Femur (tissue), 1 donor: ENCODE measurements at places on chromosomes 2 and 18.

- no peak for DNase-seq
Observed at GRCh38 chr2:132999421-132999820, 329.4 kb upstream of the LYPD1 start.

- peak; percentile 70 for DNase-seq
Observed at GRCh38 chr2:1563943-1564891, 151.0 kb downstream of the TPO start.

DNA sequence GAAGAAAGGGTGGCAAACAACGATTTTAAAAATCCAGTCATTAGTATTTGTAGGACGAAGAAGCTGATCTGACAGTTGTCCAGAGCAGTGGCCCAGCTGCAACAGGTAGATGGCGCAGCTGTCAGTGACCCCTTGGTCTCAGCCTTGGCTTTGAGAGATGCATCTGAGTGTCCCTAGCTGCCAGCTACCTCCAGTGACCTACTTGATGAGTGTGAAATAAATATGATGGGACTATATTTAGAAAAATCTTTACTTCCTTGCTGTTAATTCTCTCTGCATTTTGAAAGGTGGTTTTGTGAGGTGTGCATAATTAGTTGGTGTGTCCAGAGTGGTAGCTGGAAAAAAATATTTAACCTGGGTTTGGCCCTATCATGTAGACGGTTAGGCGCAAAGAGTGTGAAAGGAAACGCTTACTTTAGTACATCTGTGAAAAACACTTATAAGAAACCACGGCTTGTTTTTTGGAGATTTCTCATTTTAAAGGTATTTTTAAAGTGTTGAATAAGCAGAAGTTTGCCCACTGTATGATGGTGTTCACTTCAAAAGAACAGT lies 963 bp downstream of the INPP1 start:
- peak; percentile 63 for DNase-seq

DNA sequence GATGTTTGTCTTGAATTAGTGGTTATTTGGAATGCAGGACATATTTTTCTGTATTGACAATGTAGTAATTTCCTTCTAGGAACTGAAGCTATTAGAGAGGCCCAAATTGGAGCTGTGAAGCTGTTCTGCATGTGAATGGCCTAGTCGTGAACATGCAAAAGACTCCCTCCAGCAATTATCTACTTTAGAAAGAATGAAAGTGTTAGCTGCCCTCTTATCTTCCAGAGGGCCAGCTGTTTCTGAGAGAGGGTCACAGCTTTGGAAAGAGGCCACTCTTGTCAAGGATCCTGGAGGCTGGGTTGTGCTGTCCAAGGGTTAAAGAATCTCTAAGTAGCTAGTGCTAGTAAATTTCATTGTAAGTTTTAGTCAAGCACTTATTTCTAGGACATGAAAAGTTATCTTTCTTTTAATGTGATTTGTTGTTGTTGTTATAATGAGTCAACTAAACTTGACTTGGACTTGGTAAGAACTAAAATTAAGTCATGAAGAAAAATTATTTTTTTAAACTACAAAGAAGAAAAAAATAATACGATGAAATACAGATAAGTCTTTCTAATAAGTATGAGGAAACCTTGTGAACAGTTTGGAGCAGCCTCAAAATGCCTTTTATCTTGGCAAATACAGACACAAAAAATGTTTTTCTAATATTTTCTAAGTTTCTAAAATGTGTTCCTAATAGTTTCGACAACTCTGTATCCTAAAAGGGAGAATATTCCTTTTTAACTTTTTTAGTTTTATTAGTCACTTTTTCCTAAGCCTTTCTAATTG lies 36.8 kb downstream of the DPP4 start:
- no peak for DNase-seq

DNA sequence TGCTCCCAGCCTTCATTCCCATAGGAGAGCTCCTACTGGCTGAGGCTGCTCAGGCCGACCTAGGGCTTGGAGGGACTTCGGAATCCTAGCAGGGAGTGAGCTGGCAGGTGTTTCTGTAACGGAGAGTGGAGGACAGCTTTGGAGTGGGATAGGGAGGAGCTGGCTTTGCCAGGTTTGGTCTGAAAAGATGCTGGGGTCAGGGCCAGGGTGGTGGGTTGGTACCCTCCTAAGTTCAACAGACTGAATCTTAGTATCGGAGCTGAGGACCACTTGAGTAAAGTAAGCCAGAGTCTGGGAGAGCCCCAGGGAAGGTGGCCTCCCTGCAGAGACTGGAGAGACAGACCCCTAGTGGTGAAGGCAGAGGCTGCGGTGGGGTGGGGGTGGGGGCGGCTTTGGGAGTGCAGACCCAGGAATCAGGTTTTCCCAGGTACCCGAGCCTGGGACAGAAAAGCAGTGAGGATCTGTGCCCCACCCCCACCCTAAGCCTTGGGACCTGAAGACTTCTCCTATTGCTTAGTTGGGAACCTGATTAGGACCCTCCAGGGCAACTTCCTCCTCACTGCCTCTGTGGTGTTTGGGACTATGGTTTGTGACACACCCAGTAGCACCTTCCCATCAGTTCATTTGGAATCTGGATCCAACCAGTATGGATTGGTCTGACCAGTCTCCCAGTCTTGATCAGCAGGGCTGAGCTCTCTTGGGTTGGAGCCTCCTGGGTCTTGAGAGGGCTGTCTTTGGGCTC lies 3.0 kb downstream of the CNNM4 start:
- DNase-seq, result no peak

DNA sequence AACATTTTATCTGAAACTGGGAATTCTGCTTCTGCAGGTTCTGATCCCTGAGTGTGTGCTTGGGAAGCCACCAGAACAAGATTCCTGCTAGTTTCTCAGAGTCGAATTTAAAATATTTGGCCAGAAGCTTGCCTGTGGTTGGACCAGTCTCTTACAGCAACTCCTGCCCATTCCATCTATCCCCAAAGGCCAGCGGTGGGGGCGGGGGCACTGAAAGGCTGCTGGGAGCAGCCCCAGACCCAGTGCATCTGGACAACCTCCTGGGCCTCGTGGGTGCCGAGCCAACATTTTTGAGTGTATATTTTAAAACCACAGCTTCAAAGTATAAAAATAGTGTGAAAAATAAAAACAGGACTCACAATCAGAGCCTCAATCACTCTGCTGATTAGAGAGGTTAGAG lies 38.6 kb upstream of the ZFP36L2 start:
- peak; percentile 69 for DNase-seq

- DNase-seq, result no peak
Observed at GRCh38 chr2:118638453-118638852, 209.0 kb downstream of the EN1 start.

- DNase-seq, result no peak
Observed at GRCh38 chr2:80086831-80087230, 217.7 kb downstream of the LRRTM1 start.

GRCh38 chr2:70084973-70085710 lies 2.1 kb upstream of the PCBP1 start:
- DNase-seq, result peak; percentile 25

DNA sequence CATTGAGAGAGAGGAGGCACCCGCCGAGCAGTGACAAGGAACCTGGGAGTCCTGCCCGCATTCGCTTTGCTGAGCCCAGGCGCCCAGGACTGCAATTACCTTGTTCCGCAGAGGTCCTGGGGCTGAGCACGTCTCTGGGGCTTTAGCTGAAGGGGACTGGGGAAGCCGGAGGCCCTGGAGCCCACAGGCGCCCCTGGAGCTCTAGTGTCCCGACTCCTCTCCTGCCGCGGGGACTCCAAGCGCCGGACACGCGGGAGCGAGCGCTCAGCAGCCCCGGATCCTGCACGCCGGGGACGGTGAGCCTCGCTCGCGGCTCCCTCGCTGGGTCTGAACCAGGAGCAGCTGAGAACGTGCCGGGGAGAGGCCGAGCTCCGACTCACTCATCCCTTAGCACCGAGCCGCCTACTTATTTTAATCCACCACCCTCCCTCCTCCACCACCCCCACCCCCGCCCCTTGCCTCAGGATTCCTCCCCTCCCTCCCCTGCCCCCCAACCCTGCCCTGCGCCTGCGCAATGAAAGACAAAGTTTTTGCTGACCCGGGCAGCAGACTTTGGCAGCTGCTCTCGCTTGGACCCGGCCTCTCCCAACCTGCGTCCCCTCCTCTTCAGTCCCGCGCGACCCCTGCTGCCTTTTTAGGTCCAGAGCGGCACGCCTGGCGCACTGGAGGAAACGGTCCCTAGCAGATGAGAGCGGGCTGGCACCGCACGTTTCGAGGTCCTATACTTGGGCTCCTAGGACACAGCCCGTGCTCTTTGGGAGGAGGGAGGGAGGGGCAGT lies at the start of gene OSR1:
Gene OSR1, minus strand, starts transcription at position 382 of the 779 bp plus-strand sequence. CDS start 4,818 bp downstream, outside the sequence.
- peak; percentile 88 for DNase-seq

DNA sequence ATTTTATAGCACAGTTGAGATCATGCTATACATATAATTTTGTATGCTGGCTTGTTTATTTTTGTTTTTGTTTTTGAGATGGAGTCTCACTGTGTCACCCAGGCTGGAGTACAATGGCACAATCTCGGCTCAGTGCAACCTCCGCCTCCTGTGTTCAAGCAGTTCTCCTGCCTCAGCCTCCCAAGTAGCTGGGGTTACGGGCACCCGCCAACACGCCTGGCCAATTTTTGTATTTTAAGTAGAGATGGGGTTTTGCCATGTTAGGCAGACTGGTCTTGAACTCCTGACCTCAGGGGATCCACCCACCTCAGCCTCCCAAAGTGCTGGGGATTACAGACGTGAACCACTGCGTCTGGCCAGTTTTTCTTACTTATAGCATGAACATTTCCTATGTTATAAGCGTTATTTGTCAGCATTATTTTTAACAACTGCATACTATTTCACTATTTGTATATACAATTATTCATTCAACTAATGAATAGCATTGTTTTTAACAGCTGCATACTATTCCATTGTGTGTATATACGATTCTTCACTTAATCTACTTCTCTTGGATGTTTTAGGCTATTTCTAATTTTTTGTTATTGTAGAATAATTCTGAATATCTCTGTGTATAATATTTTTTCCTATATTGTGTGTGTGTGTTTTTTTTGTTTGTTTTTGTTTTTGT lies 3.5 kb downstream of the EHD3 start:
- DNase-seq, result no peak
